ENCODE measurements at places on chromosomes 4 and X. TPM values are rescaled to one million over a fixed set of nuclear protein-coding genes. Genes with fewer than 3 reads are reported as not detected.

Gene DSPP
- total RNA-seq, result not detected

Gene RHOXF1
- total RNA-seq, result not detected

Gene POLN
- total RNA-seq, result 4.1 TPM

Gene CC2D2A
- total RNA-seq, result 35.4 TPM

Gene ASB5
- 0.29 TPM for total RNA-seq

Gene MGARP
- total RNA-seq, result 4.4 TPM

GRCh38 chrX:33194876-33195433, 16.4 kb downstream of the DMD start:
- no peak overlapping the region for H3K27ac ChIP-seq
- H3K4me3 ChIP-seq, result no peak overlapping the region
- no peaks in the 10 kb centered on the region for H3K36me3 ChIP-seq
- H3K4me1 ChIP-seq, result no peaks in the 10 kb centered on the region
- no peaks in the 10 kb centered on the region for H3K27me3 ChIP-seq

GRCh38 chrX:37599729-37600128, 28.3 kb downstream of the LANCL3 start:
- H3K4me3 ChIP-seq, result no peak overlapping the region
- no peaks in the 10 kb centered on the region for H3K36me3 ChIP-seq
- H3K27ac ChIP-seq, result no peak overlapping the region
- H3K4me1 ChIP-seq, result no peaks in the 10 kb centered on the region

GRCh38 chrX:123648028-123648810, 84.6 kb downstream of the THOC2 start:
- H3K27ac ChIP-seq, result peak overlapping the region; percentile 41
- no peaks in the 10 kb centered on the region for H3K36me3 ChIP-seq
- DNase-seq, result no peak
- H3K27me3 ChIP-seq, result no peaks in the 10 kb centered on the region
- peaks cover 14% of the 10 kb centered on the region for H3K4me1 ChIP-seq

- H3K27me3 ChIP-seq, result no peaks in the 10 kb centered on the region
- H3K4me1 ChIP-seq, result peaks cover 33% of the 10 kb centered on the region
- no peak overlapping the region for H3K4me3 ChIP-seq
- no peak overlapping the region for H3K27ac ChIP-seq
- peak; percentile 38 for DNase-seq
Measured at GRCh38 chr4:7964890-7965662, 25.4 kb upstream of the AFAP1 start.

- H3K27ac ChIP-seq, result no peak overlapping the region
- DNase-seq, result peak; percentile 74
- no peaks in the 10 kb centered on the region for H3K4me1 ChIP-seq
- H3K27me3 ChIP-seq, result peaks cover 2% of the 10 kb centered on the region
- H3K36me3 ChIP-seq, result no peaks in the 10 kb centered on the region
Measured at GRCh38 chrX:24561121-24561520, 86.0 kb downstream of the PCYT1B start.

DNA sequence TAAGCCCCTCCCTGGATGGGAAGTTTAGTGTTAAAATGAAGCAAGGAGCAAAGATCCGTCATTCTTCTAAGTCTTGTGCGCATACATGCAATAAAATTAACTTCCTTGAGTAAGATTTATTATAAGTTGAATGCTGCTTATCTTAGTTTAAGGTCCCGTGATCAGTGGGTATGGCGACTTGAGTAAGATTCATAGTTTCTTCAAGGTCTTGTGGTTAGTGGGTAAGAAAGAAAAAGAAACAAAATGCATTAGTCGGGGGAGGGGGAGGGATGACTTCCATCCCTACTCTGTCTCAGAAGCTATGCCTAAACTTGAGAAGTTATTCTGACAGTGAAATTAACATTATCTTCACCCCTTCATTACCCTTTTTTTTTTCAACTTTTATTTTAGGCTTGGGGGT, 127.3 kb upstream of the MAGEB16 start:
- H3K36me3 ChIP-seq, result no peaks in the 10 kb centered on the region
- no peaks in the 10 kb centered on the region for H3K27me3 ChIP-seq
- no peak for DNase-seq
- no peak overlapping the region for H3K4me3 ChIP-seq
- H3K4me1 ChIP-seq, result no peaks in the 10 kb centered on the region

- H3K27ac ChIP-seq, result no peak overlapping the region
- H3K4me1 ChIP-seq, result no peaks in the 10 kb centered on the region
- H3K36me3 ChIP-seq, result no peaks in the 10 kb centered on the region
- H3K27me3 ChIP-seq, result peaks cover 2% of the 10 kb centered on the region
Measured at GRCh38 chr4:6232836-6233785, 32.8 kb upstream of the JAKMIP1 start.

DNA sequence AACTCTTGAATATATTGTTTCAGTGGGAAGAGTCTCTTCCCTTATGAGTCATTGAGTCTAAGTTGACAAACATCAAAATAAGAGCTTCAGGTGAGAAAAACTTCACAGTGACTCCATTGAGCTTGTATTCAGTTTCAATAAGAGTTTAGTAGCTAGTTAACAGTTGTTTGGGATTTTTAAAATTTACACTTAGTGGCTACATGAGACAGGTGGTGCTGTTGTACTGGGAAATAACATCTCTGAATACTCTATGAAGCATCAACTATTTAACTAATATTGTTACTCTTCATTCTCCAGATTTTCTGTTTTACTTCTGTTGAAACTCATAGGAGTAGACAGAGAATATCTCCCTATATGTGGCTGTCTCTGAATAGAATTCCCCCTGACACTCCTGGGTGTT, 1609.1 kb downstream of the C4orf33 start:
- no peak overlapping the region for H3K4me3 ChIP-seq
- H3K27ac ChIP-seq, result no peak overlapping the region
- H3K27me3 ChIP-seq, result no peaks in the 10 kb centered on the region
- DNase-seq, result no peak
- H3K36me3 ChIP-seq, result no peaks in the 10 kb centered on the region

- peaks cover 21% of the 10 kb centered on the region for H3K36me3 ChIP-seq
- DNase-seq, result no peak
- no peak overlapping the region for H3K27ac ChIP-seq
- H3K4me3 ChIP-seq, result no peak overlapping the region
- H3K27me3 ChIP-seq, result no peaks in the 10 kb centered on the region
Measured at GRCh38 chrX:1430451-1430850, 22.3 kb downstream of the ASMTL start.

- no peaks in the 10 kb centered on the region for H3K4me1 ChIP-seq
- H3K27ac ChIP-seq, result no peak overlapping the region
- H3K4me3 ChIP-seq, result no peak overlapping the region
- no peak for DNase-seq
- no peaks in the 10 kb centered on the region for H3K36me3 ChIP-seq
- no peaks in the 10 kb centered on the region for H3K27me3 ChIP-seq
Measured at GRCh38 chr4:166957451-166957850, 276.8 kb downstream of the SPOCK3 start.

DNA sequence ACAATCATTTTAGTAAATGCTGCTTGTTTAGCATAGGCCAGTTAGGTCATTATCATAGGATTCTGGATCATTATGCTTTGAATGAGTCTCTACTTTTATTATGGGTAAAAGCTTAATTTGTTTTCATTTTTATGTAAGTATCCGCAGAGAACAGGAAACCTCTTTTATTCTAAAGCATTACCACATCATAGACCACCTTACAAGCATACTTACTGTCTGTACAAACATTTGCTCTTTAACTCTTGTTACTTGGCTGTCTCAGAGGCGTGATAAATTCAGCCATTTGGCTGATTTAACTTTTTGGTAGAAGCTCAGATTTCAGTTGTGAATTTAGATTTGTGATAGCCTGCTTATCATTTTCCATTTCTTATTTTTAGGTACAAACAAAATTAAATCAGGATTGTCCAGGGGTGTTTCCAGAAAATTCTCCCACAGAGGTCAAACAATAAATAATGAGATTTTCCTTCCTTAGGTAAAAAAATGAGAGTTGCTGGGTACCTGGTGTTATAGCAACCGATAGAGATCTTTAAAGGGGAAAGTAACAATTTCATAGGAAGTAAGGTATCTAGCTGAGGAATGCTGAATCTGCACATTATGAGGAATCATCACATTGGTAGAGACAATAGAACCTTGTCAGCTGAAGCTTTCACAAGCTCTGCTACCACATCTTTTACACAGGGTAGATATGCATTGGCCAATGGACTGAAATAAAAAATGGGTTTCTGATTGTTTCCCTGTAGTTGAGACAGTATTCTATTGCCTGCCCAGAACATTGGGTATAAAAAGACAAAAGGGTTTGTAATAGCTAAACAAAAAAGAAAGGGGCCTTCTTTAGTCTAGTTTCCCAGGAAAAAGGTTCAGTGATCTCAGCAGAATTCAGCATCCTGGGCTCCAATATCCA, 62.5 kb downstream of the NDNF start:
- no peaks in the 10 kb centered on the region for H3K4me1 ChIP-seq
- no peak overlapping the region for H3K4me3 ChIP-seq
- H3K36me3 ChIP-seq, result no peaks in the 10 kb centered on the region
- DNase-seq, result no peak
- no peak overlapping the region for H3K27ac ChIP-seq
- H3K27me3 ChIP-seq, result no peaks in the 10 kb centered on the region

DNA sequence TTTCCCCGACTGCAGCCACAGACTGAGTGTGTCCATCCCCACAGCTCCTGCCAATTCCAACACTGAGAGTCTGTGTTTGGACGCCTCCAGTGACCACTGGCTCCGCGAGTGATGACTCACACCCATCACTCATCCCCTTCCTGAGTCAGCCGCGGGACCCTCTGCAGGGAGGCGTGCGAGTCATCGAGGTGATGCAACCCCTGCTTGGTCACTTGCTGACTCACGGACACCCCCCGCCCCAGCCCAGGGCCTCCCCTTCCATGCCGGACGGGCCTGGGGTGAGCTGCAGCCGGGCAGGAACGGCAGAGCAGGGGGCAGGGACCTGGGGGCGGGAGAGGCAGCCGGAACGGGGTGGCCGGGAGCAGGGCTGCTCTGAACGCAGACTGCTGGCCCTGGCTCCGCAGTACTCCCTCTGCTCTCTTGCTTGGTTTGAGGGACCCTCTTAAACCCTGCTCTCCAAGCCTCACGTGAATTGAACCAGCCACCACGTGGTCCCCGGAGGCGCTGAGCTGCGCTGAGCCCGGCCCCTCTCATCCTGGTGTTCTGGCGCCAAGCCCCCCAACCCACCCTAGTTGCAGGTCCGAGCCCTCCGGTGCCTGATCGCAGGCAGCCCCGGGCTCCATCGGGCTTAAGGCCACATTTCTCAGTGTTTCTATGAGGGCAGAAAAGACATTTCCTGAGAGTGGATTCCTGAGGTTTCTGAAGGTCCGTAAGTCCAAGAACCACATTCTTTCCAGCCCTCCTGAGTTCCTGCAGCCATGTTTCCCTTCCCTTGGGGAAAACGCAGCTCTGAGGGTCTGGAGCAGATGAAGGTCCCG, 32.4 kb downstream of the FGFRL1 start:
- no peaks in the 10 kb centered on the region for H3K36me3 ChIP-seq
- peak; percentile 100 for DNase-seq
- H3K27me3 ChIP-seq, result no peaks in the 10 kb centered on the region
- peak overlapping the region; percentile 98 for H3K27ac ChIP-seq
- peaks cover 65% of the 10 kb centered on the region for H3K4me1 ChIP-seq

- H3K36me3 ChIP-seq, result peaks cover 17% of the 10 kb centered on the region
- H3K4me3 ChIP-seq, result no peak overlapping the region
- no peak for DNase-seq
- H3K27me3 ChIP-seq, result no peaks in the 10 kb centered on the region
- peak overlapping the region; percentile 85 for H3K27ac ChIP-seq
Measured at GRCh38 chr4:169256101-169256612, 14.6 kb downstream of the SH3RF1 start.

DNA sequence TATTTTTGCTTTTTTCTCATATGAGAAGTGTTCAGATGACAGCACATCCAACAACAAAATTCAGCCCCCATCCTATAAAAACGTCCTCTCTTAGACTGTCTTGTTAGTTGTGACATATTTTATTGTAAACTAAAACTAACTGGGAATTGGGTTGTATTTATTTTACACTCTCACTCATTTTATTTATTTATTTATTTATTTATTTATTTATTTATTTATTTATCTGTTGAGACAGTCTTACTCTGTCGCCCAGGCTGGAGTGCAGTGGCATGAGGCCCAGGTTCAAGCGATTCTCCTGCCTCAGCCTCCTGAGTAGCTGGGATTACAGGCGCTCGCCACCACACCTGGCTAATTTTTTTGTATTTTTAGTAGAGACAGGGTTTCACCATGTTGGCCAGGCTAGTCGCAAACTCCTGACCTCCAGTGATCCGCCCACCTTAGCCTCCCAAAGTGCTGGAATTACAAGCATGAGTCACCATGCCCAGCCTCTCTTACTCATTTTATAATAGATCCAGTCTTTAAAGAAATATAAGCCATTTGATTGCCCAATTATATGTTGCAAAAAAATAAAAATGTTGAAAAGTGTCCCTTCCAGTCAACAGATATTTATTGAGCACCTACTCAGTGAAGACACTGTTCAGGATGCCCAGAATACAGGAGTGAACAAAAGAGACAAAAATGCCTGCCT, 44.6 kb downstream of the PALLD start:
- H3K4me1 ChIP-seq, result peaks cover 23% of the 10 kb centered on the region
- no peak overlapping the region for H3K4me3 ChIP-seq
- H3K27me3 ChIP-seq, result no peaks in the 10 kb centered on the region
- H3K27ac ChIP-seq, result peak overlapping the region; percentile 93

GRCh38 chr4:55618546-55619143, 17.5 kb downstream of the NMU start:
- H3K27ac ChIP-seq, result no peak overlapping the region
- H3K36me3 ChIP-seq, result no peaks in the 10 kb centered on the region
- H3K4me1 ChIP-seq, result no peaks in the 10 kb centered on the region
- H3K4me3 ChIP-seq, result no peak overlapping the region
- H3K27me3 ChIP-seq, result no peaks in the 10 kb centered on the region

GRCh38 chr4:138192113-138192512, 50.0 kb downstream of the SLC7A11 start:
- DNase-seq, result peak; percentile 21
- H3K36me3 ChIP-seq, result no peaks in the 10 kb centered on the region
- H3K27ac ChIP-seq, result no peak overlapping the region
- no peaks in the 10 kb centered on the region for H3K27me3 ChIP-seq
- H3K4me1 ChIP-seq, result no peaks in the 10 kb centered on the region

DNA sequence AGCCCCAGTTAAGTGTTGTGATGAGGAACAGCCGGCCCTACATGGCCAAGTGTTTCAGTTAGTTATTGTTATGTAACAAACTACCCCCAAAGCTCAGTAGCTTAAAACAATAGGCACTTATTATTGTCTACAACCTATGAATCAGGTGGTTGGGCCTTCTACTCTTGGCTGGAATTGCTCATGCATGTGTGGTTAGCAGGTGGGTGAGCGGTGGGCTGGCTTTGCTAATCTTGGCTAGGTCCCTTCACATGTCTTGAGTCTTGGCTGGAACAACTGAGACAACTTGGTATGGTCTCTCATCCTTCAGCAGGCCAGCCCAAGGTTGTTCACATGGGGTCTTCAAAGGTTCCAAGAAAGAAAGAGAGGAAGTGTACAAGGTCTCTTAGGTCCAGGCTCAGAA, 54.5 kb upstream of the CHRNA9 start:
- no peak overlapping the region for H3K27ac ChIP-seq
- no peak overlapping the region for H3K4me3 ChIP-seq
- no peaks in the 10 kb centered on the region for H3K36me3 ChIP-seq
- no peak for DNase-seq
- H3K4me1 ChIP-seq, result no peaks in the 10 kb centered on the region

- H3K27ac ChIP-seq, result no peak overlapping the region
- no peaks in the 10 kb centered on the region for H3K27me3 ChIP-seq
- H3K4me1 ChIP-seq, result peaks cover 8% of the 10 kb centered on the region
- DNase-seq, result no peak
- H3K4me3 ChIP-seq, result no peak overlapping the region
- H3K36me3 ChIP-seq, result no peaks in the 10 kb centered on the region
Measured at GRCh38 chr4:147809211-147809610, 77.3 kb downstream of the ARHGAP10 start.
